ENCODE measurements at places on chromosomes 5 and 9. TPM values are rescaled to one million over a fixed set of nuclear protein-coding genes. Genes with fewer than 3 reads are reported as not detected.

Gene ABO
- polyA plus RNA-seq = 20.7 TPM

Gene FXN
- polyA plus RNA-seq = 20.6 TPM

Gene HRH2
- 2.8 TPM for polyA plus RNA-seq

Gene PLCXD3
- polyA plus RNA-seq = 0.39 TPM

Gene ROPN1L
- polyA plus RNA-seq = 0.66 TPM

Gene PCDHB2
- polyA plus RNA-seq = 4.1 TPM

Gene SLC23A1
- 11.7 TPM for polyA plus RNA-seq

Gene FST
- 35.5 TPM for polyA plus RNA-seq

Gene C5orf34
- 6.1 TPM for polyA plus RNA-seq

- DNase-seq = no peak
Observed at GRCh38 chr9:115891929-115892328, 261.7 kb upstream of the PAPPA start.

DNA sequence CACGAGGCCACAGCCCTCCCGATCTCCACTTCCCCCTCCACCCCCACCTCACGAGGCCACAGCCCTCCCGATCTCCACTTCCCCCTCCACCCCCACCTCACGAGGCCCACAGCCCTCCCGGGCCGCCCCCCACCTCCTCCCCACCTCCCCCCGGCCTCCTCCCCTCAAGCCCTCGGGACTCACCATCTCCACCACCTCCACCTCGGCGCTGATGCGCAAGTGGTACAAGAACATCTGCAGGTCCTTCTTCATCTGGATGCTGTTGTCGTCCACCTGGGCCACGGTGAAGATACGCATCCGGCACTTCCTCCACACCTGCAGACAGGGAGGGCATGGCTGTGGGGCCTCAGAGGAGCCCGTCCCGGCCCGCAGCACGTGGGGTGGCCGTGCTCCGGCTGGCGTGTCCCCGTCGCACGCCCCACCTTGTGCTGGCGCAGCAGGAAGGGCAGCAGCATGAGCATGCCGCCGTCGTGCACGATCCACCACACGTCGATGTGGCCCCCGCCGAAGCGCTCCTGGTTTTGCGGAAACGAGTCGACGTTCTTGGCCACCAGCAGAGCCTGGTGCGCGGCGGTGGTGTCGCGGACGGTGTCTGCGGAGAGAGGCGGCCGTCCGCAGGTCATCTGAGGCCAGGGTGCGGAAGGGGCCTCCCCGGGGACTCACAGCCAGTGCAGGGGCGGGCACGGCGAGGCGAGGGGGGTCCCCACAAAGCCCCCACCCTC lies 48.0 kb downstream of the SLC12A7 start:
- no peak for DNase-seq

GRCh38 chr9:114371343-114371944 lies 16.3 kb downstream of the AKNA start:
- no peak for DNase-seq

DNA sequence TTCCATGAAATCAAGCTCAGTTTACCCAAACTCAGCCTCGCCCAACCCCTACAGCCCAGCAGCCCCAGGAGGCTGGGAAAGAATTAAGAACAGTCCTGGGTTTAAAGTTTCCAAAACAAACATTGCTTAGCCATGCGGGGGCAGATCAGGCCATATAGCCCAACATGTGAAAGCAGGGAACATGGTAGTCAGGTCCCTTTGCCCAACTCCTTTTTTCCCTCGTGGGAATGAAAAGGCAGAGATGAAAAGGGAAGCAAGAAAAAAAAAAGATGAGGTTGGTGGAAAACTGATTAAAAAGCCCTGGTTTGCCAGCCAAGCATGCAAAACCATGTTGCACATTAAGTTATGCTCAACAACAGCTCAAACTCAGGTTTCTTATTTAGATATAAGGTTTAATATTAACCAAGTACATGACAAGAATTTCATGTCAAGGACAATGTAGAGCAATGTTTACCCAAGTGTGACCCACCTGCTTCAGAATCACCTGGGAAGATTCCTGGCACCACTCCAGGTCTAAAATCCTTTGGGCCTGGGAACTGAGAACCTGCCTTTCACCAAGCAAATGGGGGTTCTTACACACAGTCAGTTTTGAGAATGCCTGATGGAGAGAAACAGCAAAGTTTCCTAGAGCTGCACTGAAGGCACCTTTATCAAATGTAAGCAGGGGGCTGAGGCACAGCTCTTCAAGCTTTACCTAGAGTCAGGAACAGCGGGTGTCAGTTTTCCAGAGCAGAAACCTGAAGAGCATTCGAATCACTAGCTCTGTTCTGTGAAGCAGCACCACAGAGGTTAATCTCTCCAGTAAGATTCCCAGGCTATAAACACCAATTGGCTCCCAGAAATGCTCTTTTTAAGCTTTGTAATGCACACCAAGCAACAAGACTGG lies 1.7 kb downstream of the FREM1 start:
- DNase-seq = peak; percentile 72

GRCh38 chr5:34550964-34551363 lies 105.2 kb upstream of the RAI14 start:
- DNase-seq = no peak

DNA sequence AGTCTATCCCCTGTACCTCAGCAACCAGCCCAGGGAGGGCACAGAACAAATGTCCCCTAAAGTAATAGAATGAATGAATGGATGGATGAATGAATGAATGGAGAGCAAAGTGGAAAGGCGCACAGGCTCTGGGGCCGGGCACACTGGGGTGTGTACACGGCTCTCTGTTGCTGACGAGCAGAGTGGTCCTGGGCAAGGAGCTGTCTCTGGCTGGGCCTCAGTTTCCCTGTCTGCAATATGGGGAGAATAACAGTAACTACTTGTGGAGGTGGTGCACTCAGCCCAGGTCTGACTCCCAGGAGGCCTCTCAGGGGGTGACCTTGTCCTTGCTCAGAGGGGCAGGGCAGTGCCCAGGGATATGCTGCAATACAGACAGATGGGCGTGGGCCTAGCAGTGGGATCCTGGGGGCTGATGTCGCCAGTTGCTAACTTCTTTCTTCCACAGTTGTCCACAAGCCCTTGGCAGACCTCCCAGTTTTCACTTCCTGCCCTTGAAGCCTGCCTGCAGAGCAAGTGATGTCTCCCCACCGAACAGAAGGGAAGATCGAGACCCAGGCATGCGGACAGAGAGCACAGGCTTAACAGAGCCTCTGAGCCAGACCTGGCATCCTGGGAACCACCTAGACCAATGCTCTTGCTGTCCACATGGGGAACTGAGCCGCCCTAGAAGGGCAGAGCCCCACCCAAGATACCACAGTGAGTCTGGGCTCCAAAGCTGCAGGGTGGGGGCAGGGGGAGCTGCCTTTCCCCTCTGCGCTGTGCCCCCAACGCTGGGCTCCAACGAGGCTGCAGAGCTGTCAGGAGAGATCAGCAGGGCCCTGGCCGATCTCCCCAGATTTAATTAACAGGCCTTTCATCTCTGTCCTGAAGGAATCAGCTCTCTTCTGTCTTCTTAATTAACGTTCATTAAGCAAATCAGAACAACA lies 13.6 kb upstream of the LAMC3 start:
- DNase-seq = no peak

DNA sequence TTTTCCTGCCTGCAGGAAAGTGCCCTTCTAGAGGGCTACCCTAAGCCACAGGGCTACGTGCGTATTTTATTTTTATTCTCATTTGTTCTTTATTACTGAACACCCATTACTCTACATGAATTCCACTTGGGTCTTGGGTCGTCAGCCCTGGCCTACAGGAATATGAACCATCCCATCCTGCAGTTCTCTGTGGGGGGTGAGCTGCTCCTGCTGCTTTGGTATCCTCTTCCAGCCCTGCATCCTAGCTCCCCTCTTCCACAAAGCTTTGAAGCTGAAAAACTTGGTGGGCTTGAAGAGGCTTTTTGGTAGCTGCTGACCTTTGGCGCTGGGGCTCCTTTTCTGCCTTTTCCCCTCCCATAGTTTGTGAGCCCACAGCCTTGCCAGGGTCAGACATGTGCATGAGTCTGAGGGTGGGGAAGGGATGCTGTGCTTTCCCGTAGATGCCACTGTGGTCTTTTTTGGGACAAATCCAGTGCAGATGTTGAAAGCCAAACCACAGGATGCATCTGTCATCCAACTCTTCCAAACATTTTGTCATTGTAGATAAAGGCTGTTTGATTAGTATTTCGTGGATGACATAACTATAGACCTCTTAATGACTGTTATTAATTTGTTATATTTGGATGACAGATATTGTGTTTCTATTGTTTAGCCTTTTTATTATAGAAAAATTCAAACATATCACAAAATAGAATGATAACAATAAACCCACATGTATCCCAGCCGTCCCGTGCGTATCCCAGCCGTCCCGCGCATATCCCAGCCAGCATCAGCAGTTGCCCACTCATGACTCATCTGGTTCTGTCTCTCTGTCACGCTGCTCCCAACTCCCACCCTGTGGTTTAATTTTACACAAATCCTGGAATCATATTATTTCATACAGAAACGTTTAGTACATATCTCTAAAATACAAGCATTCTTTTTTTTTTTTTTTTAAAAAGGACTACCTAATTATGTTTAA lies 43.9 kb downstream of the SLC46A2 start:
- DNase-seq = no peak

DNA sequence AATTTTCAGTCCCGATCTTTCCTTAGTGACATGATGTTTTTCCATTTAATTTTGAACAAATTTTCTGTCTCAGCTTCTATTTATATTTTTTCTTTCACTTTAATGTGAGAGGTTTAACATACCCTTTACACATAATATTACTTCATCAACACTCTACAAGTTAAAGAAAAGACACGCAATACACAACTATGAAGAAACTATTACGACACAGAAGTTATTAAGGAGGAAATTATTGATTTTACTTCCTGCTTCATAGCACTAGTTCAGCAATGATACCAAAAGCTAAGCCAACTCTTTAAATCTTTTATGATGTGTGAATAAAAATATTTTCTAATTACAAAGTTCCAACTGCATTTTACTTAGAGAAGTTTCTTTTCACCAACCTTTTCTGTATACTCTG lies 432.3 kb upstream of the DAB2 start:
- DNase-seq = no peak

- DNase-seq = no peak
Observed at GRCh38 chr5:168382421-168382820, 91.0 kb downstream of the WWC1 start.

DNA sequence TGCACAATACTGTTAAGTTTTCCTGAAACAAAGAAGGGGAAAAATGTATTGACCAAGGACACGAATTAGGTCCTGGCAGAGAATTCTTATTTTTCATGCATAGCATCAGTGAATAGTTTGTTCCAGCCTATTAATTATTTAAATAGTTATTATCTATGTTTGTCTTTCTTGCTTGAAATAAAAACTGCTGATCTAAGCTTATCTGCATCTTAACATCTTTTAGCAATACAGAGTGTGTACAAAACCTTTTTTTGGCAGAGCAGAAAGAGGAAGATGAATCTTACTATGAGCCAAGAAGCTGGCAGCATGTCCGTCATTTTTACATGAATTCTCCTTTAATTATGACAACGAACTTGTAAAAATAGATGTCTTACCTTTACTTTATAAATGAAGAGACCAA lies 23.3 kb upstream of the PLPPR1 start:
- no peak for DNase-seq

- DNase-seq = no peak
Observed at GRCh38 chr5:110402562-110402961, 323.9 kb downstream of the TMEM232 start.

GRCh38 chr5:149388498-149389190 lies 9.6 kb upstream of the IL17B start:
- no peak for DNase-seq

DNA sequence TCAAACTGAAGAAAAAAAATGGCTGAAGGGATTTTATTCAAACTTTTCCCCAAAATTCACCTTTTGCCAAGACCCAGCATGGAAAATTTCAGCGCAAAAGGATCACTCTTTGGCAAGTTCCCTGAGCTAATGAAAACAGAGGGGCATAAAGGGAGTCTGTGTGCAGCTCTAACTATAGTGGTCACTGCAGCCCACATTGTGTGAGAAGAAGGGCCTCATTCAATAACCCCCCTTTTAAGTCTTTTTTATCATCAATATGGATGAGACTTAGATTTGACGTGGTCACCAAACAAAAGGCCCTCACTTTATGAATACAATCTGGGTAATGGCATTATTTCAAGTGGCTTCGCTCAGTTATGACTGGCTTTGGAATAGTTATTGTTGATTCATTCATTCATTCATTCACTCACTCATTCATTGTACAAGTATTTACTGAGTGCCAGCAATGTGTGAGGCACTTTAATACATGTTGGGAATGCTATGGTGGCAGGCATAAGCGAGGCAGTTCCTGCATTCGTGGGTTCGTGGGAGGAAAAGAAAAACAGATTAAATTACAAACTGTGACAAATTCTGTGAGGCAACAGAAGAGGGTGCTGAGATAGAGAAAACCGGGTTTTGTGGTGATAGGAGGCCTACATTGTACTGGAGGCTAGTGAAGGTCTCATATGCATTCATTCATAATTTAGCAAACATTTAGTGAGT lies 145.7 kb upstream of the KLF4 start:
- no peak for DNase-seq

- no peak for DNase-seq
Observed at GRCh38 chr9:131105952-131106351, 9.6 kb downstream of the AIF1L start.

DNA sequence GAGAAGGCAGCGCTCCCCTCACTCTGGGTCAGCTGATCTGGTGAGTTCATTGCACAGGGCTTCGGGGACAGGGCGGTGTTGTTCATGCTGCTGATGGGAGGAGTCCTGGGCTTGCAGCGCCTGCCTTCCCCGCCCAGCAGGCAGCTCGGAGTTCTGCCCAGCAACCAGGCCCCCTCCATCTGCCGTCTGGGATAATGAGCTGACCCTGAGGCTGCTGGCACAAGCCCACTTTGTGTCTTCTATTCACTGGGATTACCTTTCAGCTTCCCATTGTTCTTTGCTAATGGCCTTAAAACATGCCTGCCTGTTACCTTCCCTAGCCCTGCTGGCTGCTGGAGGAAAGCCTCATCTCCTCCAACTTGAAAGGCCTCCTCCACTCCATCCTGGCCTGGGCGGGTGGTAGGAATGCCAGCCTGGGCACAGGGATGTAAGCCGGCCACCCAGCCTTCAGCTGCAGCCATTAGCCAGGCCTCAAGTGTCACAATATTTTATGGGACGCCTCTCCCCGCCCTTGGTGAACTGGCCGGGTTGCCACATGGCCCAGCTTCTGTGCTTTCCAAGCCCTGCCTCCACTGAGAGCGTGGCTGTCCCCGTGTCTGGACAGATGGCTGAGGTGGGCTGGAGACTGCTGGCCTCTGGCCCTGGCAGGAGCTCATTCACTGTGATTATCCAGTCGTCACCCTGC lies 70.4 kb downstream of the GADD45G start:
- no peak for DNase-seq

GRCh38 chr9:112015736-112016135 lies 119.1 kb downstream of the UGCG start:
- DNase-seq = no peak
